ENCODE measurements at places on chromosomes 7 and 10.

GRCh38 chr10:13528123-13528874, 515 bp downstream of the BEND7 start:
- no peak for DNase-seq

- no peak for DNase-seq
These were observed 28.9 kb downstream of the LRRC27 start for GRCh38 chr10:132360766-132361447.

DNA sequence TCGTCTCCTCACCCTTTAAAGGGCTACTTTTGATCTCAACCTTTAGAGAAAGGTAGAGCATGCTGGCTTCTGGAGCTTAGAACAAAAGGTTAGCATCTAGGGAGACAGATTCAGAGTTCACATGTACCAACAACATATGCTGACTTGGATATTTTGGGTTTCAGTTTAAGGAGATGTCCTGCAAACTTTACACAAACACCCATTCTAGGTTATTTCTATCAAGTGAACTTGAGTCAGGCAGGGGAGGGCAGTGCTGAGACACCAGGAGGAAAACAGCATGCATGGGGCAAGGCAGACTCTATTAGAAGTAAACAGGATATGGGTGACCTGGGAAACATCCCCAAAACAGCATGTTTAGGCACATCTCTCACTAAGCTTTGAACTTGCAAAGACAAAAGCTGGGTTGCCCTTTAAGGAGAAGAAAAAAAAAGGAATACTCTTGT, 43.8 kb downstream of the ARL4A start:
- no peak for DNase-seq

- DNase-seq, result no peak
These were observed 258.4 kb upstream of the FZD1 start for GRCh38 chr7:91005841-91006240.

DNA sequence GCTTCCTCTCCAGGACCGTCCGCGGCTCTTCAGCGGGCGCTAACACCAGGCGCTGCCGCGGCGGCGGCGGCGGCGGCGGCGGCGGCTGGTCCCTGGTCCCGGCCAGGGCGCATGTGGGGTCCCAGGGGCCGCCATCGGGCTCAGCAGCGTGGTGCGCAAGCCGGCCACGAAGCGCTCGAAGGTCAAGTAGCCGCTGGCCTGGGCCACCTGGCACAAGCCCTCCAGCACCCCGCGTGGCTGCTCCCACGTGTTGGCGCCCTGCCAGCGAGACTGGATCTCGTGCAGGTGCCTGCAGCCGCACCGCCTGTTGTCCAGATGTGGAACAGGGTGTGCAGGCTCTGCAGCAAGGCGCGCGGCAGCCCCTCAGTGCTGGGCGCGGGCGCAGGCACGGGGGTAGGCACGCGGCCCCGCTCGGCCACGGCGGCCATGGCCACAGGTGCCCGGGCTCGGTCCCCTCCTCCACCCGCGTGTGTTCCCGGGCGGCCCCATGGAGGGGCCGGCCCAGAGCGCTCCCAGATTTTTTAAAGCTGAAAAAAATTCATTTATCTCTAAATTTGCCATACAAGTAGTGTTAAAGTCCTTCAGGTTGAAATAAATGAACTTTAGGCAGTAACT, 884.2 kb upstream of the ZNF722 start:
- no peak for DNase-seq

GRCh38 chr7:64509583-64509982, 53.3 kb downstream of the ZNF680 start:
- no peak for DNase-seq

DNA sequence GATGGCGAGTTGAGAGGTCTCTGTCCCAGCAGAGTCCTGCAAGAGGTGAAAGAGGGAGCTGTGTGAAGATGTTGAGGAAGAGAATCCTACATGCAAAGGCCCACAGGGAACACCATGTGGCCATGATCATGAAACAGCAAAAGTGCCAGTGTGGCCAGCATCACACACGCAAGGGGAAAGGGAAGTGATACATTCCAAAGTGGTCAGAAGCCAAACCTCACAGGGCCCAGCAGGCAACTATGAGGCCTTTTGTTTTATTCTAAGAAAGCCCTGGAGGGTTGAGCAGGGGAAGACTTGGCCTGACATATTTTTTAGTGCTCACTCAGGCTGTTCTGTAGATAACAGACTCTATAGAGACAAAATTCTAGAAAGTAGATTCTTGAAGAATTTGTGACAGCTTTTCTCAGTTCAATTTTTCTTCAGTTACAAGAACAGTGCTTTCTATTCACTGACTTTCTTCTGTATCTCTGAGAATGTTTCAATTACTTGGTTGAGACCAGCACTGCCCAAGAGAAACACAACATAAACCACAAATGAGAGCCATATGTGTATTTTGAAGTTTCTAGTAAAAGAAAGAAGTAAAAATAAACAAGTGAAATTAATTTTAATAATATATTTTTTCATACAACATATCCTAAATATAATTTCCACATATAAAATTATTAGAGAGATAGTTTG, 82.3 kb downstream of the HTR7 start:
- no peak for DNase-seq

- no peak for DNase-seq
These were observed 7.2 kb upstream of the NRP1 start for GRCh38 chr10:33341637-33342036.

GRCh38 chr10:78751716-78752115, 317.1 kb upstream of the ZMIZ1 start:
- DNase-seq, result no peak

DNA sequence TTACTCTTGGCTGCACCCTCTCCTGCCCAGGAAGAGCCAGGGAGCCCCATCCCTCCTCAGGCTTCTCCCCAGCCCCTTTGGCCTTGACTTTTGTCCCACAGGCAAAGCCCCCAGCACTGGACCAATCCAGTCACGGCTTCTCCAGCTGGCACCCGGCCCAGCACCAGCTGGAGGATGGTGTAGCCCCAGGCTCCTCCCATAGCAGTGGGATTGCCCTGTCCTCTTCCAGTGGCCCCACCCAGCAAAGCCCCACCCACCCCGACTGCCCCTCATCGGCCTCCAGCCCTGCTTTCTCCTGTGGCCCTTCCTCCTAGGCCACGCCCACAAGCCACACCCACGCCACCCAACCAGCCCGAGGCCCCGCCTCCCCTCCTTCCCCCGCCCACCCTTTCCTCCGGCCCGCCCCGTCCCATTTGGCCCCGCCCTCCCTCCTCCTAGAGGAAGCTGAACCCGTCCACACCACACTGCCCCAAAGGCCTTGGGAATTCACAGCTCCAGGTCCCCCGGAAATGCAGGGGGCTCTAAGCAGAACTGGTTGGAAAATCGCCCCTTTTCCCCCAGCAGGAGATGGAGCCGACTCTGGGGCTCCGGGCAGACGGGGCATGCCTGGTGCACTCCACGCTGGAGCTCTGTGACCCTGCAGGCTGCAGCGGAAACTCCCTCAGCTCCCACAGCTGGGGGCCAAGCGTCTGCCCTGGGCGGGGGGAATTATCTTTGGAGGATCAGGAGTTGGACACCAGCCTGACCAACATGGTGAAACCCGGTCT, 25.2 kb downstream of the GET4 start:
- no peak for DNase-seq

DNA sequence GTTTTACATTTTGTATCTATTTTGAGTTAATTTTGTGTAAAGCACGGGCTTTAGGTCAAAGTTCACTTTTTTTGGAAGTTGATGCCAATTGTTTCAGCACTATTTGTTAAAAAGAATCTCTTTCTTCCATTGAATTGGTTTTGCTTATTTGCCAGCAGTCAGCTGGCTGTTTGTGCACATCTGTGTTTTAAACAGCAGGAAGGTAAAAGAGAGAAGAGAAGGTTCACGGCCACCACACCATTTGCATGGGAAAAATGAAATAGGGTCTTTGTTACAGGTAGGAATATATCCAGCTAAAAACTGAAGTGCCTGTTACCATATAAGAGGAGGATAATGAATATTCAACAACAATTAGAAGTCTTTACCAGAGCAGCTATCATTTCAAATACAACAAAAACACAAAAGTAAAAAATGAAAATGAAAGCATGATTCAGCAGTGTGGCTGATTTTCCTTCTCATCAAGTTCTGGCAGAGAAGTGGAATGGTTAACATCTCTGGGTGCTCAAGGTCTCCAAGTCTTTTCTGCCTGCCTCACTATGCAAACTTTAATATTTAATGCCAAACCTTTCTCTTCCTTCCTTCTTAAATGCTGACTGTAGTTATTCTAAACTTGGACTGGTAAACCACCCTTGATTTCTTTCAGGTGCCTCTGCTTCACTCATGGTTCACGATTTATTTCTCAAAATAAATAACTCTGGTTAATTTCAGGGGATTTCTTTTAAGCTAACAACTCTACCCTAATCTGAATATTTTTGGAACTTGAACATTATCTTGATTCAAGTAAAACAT, 841.5 kb downstream of the GRM8 start:
- no peak for DNase-seq

DNA sequence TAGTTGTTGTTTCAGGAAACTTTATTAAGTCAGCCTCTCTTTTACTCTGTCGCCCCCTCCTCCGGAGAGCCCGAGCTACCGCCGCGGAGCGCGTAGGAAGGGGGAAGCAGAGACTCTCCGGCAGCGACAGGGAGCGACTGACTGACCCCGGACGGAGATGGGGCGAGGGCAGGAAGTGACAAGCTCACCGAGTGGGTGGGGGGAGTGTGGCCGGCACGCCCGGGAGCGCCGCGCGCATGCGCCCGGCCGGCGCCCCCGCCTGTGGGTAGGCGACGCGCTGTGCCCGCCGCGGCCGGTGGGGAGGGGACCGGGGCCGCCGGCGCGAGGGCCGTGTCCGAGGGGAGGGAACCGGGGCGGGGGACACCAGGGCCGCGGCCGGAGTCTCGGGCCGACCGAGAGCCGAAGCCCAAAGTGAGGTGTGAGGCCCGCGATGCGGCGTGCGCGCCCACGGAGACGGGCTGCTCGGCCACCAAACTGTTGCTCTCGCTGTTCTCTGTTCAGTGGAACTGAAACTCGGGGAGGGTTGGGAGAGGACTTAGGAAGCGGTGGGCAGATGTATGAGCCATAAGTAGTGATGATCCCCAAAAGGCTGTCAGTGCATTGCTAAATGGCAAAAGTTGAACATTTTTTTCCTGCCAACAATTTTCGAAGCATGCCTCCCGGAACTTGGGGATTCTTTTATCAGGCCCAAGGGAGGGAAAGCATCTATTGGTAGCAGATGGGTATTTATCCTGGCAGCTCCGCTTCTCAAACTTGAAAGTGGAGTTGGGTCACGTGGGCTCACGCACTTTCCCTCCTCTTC, at the start of gene ZNF800:
ZNF800 (minus strand) TSS at position 143 of the 802 bp plus-strand sequence. CDS start 1,151 bp downstream, outside the sequence.
- DNase-seq, result peak; percentile 60

- DNase-seq, result no peak
These were observed 87.0 kb downstream of the RAPGEF5 start for GRCh38 chr7:22269963-22270362.

- peak; percentile 8 for DNase-seq
These were observed 1.2 kb downstream of the MARCHF5 start for GRCh38 chr10:92291921-92292845.

- no peak for DNase-seq
These were observed 200.9 kb downstream of the CREB5 start for GRCh38 chr7:28613262-28613661.

DNA sequence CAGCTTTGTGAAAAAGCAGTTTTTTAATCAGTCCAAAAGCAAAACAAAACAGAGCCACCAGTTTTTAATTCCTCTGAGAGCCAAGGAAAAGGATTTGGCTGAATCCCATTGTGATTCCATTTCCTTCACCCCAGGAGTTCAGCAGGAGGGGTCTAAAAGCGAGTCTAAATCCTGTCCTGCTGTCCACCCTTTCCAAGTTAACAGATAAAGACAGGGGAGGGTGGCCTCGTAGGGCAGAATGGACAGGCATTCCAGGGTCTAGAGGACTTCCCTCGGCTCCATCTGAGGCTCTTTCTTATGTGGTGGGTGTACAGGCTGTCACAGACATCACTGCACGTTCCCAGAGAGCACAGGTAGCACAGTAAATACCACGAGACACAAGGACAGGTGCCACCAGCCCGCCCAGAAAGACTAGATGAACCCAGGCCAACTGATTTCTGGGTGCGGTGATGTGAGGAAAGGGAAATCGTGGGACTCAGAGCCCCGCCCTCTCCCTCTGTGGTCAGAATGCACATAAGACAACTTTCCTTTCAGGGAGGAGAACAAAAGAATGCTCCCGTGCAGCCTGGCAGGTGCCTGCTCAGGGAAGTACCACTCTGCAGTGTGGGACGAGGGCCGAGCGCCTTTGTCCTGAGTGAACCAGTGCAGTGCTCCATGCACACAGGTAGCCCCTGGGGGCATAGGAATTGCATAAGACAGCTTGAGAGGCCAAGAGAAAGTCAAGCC, 119.7 kb downstream of the ABLIM1 start:
- no peak for DNase-seq

GRCh38 chr7:139820089-139820488, 9.0 kb upstream of the TBXAS1 start:
- DNase-seq, result no peak

GRCh38 chr10:21650353-21650752, 116.3 kb downstream of the MLLT10 start:
- no peak for DNase-seq

DNA sequence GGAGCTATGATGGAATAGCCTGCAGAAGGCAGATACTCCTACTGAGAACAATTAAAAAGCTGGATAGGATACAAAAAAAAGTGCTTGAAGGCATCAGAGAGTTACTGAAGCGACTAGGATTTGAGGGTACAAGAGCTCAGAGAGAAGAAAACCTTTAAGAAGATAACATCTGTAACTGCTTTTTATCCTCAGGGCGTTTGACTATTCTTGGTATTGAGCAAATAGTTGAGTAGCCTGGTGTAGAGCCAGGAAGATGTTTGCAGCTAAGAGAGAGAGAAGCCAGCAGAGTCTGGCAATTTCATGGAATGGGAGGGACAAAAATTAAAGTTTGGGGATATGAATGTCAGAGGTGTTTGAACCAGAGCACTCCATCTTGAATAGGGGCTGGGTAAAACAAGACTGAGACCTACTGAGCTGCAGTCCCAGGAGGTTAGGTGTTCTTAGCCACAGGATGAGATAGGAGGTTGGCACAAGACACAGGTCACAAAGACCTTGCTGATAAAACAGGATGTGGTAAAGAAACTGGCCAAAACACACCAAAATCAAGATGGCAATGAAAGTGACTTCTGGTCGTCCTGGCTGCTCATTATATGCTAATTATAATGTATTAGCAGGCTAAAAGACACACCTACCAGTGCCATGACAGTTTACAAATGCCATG, 428.8 kb downstream of the SH2D4B start:
- DNase-seq, result no peak

DNA sequence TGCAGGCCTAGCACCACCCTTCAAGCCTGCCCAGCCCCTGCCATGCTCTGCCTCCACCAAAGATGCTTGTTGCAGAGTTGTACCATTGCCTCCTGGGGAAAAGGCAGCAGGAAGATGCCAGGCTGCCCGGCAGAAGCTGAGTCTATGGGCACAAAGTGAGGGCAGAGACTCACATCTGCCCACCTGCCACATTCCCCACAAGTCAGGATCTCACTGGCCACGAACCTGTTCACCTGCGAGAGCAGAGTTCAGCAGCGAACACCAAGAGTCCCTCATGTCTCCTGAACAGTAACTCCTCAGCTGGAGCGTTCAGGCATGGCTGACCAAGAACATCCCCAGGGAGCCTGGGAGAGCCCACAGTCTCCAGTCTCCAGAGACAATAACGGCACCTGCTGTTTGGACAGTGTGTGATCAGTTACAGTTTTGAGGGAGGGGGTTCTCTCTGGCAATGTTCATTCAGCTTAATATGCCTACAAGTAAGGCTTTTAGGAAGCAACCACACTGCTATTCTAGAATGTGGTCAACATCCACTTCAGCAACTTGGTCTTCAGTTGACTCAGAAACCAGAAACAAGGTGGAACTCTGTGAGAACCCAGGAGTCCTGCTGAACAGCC, 78.5 kb downstream of the GRID1 start:
- DNase-seq, result no peak

- no peak for DNase-seq
These were observed 27.8 kb downstream of the MRC1 start for GRCh38 chr10:17836942-17837341.

- DNase-seq, result no peak
These were observed 51.4 kb downstream of the CELF2 start for GRCh38 chr10:11068861-11069633.

Data from NCI-H1694 (cell line).